ENCODE measurements at places on chromosomes 16 and 17.

GRCh38 chr17:21215935-21216334 lies 2.0 kb upstream of the TMEM11 start:
- DNase-seq = no peak

DNA sequence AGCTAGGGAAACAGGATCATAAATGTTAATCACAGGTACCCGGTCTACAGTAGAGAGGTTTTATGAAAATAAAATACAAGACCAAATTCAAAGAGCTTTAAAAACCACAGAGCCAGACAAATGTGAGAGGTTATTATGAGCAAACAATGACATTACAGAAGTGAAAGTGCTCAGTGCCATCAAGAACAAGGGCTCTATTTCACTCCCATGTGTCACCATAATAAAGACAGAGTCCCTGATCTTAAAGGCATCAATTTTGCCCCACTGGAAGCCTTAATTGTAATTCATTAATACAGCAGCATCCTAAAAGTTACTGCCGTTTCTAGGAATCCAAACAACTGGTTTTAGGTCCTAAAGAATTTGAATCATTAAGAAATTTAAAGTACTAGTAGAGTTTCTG lies 43.7 kb upstream of the CDRT4 start:
- DNase-seq = no peak

DNA sequence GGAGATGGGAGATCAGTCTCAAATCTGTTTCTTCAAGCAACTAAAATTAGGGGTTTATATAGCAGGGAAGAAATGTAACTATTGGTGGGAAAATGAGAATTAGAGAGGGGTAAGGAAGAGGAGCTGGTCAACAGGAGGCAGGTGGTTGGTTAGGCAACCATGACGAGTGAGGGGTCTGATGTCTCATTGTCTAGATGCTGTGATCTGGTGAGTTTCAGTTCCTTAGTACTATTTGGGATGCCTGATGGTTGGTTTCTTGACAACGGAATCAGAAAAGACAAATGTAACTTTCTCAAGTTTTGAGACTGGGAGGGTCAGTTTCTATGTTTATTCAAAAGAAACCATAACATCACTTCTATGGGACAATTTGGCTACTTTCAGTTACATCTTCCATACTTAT lies 415.3 kb upstream of the C16orf82 start:
- no peak for DNase-seq

- DNase-seq = no peak
Measured at GRCh38 chr16:57679767-57680482, 11.8 kb downstream of the ADGRG3 start.

DNA sequence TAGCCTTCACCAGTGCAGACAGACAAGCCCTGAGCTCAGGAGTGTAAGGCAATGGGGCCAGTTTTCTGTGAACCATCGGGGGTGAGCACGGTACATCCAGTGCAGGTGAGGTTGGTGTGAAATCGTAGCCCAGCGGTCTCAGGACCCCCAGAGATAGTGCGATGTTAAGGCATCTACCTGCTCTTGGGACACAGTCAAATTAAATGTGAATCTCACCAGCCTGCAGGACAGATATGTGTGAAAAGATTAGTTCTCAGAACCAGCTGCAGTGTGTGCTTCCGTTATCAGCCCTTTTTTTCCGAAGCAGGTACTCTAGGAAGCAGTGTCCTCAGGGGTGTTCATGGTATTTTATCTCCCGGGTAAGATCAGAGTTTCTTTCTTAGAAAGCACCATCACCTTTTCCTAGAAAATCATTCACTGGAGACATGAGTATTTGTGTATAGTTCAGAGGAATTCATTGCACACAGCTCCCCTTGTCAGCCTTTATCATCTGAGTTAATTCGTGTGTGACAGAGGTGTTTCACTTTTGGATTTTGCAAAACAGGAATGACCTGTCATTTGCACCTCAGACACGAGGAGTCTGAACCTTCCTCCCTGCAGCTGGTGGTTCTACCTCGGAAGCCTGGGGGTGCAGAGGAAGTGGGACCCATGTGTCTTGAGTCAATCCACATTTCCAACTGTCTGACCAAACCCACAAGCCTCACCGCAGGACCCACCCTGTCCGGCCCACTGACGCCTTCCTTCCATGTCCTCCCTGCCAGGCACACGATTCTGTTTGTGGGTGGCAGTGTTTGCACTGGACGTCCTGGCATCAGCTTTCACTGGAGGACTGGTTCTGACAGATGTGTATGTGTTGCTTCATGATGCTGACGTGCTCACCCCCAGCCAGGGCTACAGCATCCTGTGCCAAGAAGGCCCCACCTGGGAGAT lies 107.8 kb downstream of the CLEC16A start:
- peak; percentile 97 for DNase-seq

- no peak for DNase-seq
Measured at GRCh38 chr17:74474043-74474792, 7.8 kb downstream of the CD300A start.

Data from activated CD8-positive, alpha-beta memory T cell treated with anti-CD3 and anti-CD28 coated beads, Interleukin-2, amount 10 ng/mL, durations not matched to agents 7 days and 5 days (primary cell).